ENCODE measurements at places on chromosomes 5 and 9.

DNA sequence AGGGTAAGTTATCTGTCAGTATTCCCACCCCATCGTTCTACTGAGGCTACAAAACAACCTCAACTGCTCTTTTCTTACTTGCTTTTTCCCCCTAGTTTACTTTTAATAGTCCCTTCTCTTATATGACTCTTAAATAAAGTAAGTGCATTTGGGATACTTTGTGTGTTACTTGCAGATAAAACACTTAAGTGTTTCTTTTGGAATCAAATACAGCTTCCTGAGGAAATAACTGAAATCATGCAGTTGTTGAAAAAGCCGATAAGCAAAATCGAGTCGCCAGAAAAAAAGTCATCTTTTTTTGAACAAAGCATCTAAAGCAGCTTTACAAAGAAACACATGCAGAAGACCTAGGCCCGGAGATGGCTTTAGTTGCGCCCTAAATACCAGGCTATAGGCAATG lies 53.5 kb upstream of the EPB41L4A start:
- no peak for DNase-seq

- peak; percentile 57 for DNase-seq
These were observed 23.4 kb downstream of the CDK20 start for GRCh38 chr9:87950765-87951488.

DNA sequence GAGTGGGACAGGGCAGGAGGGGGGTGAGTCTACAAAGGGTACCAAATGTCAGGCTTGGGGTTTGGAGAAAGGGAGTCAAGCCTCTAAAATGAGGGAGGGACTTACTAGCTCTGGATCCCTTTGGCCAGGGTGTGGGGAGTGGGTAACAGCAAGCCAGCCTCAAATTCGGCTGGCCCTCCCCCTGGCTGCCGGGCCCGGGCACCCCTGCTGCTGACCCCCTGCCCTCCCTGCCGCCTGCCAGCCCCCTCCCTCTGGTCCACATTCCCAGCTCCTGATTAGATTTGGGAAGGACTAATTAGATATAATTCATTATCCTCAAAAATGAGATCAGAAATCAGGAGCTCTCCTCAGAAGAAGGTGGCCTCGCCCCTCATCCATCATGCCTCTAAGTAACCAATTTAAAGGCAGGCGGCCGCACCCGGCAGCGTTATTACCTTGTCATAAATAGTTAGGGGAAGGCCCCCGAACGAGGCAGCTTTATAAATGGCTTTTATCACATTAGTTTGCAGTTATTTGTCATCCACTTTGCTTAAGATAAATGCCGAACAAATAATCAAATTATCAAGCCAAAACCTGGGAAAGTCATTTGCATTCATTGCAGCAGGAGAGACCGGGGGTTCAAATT lies 44.6 kb downstream of the LMX1B start:
- DNase-seq, result no peak

GRCh38 chr9:94017939-94018531 lies 62.9 kb upstream of the BARX1 start:
- no peak for DNase-seq

DNA sequence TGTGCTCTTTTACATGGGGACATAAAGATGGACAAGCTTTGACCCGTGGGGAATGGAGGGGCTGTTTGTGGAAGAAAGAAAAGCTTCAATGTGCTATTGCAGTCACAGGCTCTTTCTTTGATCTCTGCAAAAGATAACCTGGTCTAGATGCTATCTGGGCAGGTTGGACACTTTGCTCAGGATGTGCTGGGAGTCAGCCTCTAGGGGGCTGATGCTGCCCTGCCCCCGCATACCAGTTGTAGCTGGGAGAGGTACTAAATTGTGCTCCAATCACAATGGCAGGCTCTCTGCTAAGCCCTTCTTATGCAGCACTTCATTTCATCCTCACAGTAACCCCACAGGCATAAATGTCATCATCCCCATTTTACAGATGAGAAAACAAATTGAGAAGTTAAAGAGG lies 67.2 kb downstream of the PSD2 start:
- DNase-seq, result no peak

DNA sequence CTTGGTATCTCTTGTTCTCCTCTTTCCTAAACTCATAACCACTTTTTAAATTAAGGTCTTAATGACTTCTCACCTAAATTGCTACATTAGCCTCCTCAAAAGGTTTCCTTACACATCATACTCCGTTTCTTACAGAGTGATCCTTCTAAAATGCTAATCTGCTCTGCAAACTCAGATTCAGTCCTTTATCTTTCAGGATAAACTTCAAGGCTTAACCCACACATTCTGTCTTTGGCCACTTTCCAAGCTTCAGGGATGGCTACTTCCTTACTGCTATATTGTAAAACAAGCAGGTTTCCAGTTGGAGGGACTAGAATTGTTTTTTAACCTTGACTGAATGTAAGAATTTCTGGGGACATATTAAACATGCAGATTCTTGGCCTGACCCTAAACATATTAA lies 105.5 kb upstream of the CHD1 start:
- DNase-seq, result no peak

DNA sequence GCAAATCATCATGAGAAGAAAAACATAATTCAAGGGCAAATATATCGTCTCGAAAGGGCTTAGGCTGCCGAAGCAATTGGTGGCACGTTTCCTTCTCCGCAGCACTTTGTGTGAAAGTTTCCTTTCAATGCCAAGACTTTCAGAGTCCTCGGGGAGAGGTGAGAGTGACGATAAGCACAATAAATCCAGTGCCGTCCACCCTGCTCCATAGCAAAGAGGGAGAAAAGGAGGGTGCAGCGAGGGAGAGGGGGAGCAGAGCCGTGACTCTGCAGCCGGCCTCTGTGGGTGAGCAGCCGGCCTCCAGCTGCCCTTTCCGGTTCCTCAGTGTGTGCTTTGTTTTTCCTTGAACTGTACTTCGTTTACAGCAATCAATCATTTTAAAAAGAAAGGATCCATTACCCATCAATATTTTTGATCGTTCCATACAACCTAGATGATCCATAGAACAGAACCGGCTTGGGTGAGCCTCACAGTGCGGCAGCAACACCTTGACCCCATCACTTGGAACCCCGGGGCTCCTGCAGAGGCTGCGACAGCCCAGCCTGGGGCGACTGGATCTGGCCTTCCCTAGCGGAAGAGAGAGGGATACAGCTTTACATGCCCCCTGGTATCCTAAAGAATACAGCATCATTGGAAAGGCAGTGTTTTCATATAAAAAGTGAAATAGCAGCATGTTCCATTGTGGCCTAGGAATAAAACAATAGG lies 247.0 kb upstream of the IRX4 start:
- no peak for DNase-seq

DNA sequence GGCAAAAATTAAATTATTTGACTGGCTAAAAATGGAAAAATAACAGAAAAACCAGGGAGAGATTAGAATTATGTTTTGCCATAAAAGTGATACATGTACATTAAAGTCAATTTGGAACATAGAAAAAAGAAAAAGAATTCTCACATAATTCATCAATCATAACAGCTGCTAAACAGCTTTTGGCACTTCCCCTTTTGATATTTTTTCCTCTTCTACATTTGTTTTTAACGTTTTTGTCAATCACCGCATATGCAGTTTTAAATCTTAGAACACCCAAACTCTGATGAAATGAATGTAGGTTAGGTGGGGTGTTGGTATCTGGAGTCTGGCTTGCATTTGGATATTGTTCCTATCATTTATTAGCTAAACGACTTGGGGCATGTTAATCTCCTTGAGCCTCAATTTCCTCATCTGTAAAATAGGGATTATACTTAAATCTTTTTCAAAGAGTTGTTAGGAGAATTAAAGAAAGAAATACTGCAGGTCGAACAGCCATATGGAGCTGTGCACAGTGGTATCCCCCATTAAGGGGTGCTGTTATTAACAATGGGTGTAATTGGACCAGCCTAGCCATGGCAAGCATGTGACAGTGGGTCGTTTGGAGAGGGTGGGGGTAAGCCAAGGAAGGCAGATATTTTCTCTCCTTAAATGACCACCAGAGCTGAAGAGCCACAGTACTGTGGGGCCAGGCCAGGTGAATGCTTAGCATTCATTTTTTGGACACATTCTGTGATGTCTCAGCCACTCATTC lies 22.6 kb downstream of the NPR3 start:
- no peak for DNase-seq

- no peak for DNase-seq
These were observed 29.3 kb downstream of the CSF2 start for GRCh38 chr5:132102944-132103331.

DNA sequence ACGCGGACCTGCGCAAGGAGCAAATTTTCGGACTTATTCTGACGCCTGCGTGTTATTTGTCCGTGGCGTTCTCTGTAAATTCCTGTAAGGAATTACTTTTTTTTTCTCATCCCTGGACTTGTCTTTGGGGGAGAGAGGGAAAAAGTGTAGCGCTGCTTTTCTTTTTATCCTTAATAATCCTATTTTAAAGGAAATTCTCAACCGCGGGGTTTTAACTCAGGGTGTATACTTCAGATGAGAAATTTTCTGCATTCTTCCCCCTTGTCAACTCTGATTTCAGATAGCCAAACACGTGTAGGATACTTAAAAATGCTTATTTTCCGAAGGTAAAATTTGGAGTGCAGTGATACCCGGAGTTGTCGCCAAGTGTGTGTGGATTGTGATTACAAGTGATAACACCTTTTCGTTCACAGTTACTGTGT lies 853 bp downstream of the DCP2 start:
- peak; percentile 9 for DNase-seq

DNA sequence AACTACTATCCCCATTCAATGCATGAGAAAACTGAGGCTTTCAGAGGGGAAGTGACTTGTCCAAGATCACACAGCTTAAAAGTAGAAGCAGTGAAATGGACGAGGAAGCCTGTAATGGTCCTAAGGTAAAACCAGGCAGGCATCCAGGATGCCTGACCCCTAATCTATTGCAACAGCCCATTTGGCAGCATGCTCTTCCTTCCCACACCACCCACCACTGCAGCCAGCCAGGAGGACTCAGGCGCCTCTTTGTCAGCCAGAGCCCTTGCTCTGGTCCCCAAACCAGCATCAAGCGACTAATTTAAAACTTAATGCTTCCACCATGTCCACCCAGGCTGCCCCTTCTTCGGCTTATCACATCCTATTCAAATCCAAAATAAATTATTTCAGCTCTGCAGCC lies 541.6 kb downstream of the CDK5RAP2 start:
- DNase-seq, result no peak

Measured in NCI-H2171 treated with DMSO at 0.1 percent for 48 hours (cell line).